T-helper 2 cell treated with Interferon-gamma antibody and Interleukin-4, amounts not matched to agents 100 ng/mL and 5 ng/mL, for 36 hours (primary cell): ENCODE measurements at places on chromosomes 2 and 18. TPM values are rescaled to one million over a fixed set of nuclear protein-coding genes. Genes with fewer than 3 reads are reported as not detected.

Gene RAX
- total RNA-seq: not detected in 2 replicates

Gene FAM110C
- total RNA-seq: 3.2 and 3.3 TPM in 2 replicates

Gene ARHGAP15
- 191 TPM in 2 replicates for total RNA-seq

Gene FN1
- 0.82 and 1.3 TPM in 2 replicates for total RNA-seq

Gene CAPN14
- total RNA-seq: 0.20 and 0.27 TPM in 2 replicates

Gene LRP1B
- total RNA-seq: not detected in 2 replicates

Gene ALK
- not detected in 2 replicates for total RNA-seq

Gene ADAM23
- 0.18 TPM in 2 replicates for total RNA-seq

Gene IL18RAP
- total RNA-seq: 3.4 and 4.2 TPM in 2 replicates

Gene STARD6
- 0.27 TPM in 1 of 2 replicates, not detected in the other for total RNA-seq

Gene DCDC2C
- total RNA-seq: not detected in 2 replicates

Gene SEPTIN10
- 0.57 and 0.77 TPM in 2 replicates for total RNA-seq

Gene MARCO
- total RNA-seq: not detected in 2 replicates

Gene SCN7A
- total RNA-seq: not detected in 2 replicates

Gene SLC30A3
- total RNA-seq: 0.14 and 0.48 TPM in 2 replicates

Gene BUB1
- total RNA-seq: 107 and 114 TPM in 2 replicates

Gene PTPRN
- not detected in 2 replicates for total RNA-seq

Gene PCGF1
- 31.2 and 32.8 TPM in 2 replicates for total RNA-seq

Gene KIF1A
- 0.41 and 0.43 TPM in 2 replicates for total RNA-seq

Gene LBX2
- total RNA-seq: 0.39 and 0.50 TPM in 2 replicates

Gene INHA
- not detected in 2 replicates for total RNA-seq

Gene IHH
- 0.20 TPM in 1 of 2 replicates, not detected in the other for total RNA-seq

Gene SLC9A4
- 0.11 and 0.18 TPM in 2 replicates for total RNA-seq

Gene SIX2
- total RNA-seq: not detected in 2 replicates

Gene ABCG8
- total RNA-seq: 0.09 TPM in 1 of 2 replicates, not detected in the other

Gene HDHD2
- 40.3 and 41.0 TPM in 2 replicates for total RNA-seq

Gene OTOS
- not detected in 2 replicates for total RNA-seq

Gene OTOF
- 12.1 TPM in 2 replicates for total RNA-seq

Gene RPRM
- not detected in 2 replicates for total RNA-seq

Gene SLC4A3
- total RNA-seq: not detected in 2 replicates

Gene FEV
- not detected in 2 replicates for total RNA-seq

Gene LAMA3
- total RNA-seq: 0.11 TPM in 2 replicates

Gene REG3A
- not detected in 2 replicates for total RNA-seq

Gene LINC00305
- total RNA-seq: not detected in 2 replicates

Gene CFAP53
- total RNA-seq: 0.34 and 0.55 TPM in 2 replicates

Gene MC2R
- total RNA-seq: not detected in 2 replicates

Gene SNTG2
- total RNA-seq: 0.57 TPM in 1 of 2 replicates, not detected in the other

Gene DSG2
- 1.2 and 1.3 TPM in 2 replicates for total RNA-seq

Gene PFN4
- not detected in 2 replicates for total RNA-seq

Gene RSAD2
- 34.2 and 35.0 TPM in 2 replicates for total RNA-seq
